BJ (cell line): ENCODE measurements at places on chromosomes 4 and X.
A peak's percentile ranks its signal among the peaks of the same experiment; 100 is the strongest.

- DNase-seq: no peak
Observed at GRCh38 chrX:70088751-70089150, 26.5 kb downstream of the OTUD6A start.

DNA sequence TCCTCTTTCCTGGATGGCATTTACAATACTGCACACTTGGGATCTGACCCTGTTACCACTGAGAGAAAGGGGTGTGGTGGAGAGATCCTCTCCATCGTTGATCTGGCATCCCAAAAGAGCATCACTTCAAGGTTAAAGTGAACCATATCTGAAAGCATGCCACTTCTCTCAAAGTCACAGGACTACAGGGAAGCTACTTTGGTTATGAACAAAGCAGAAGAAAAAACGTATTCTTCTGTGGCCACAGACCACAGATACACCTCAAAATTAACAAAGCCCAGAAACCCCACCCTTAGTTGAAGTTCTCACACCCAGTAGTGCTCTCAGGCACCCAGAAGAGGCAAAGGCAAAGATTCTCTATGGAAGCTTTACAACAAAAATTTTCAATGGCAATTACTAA, 108.3 kb downstream of the JADE1 start:
- no peak for DNase-seq

DNA sequence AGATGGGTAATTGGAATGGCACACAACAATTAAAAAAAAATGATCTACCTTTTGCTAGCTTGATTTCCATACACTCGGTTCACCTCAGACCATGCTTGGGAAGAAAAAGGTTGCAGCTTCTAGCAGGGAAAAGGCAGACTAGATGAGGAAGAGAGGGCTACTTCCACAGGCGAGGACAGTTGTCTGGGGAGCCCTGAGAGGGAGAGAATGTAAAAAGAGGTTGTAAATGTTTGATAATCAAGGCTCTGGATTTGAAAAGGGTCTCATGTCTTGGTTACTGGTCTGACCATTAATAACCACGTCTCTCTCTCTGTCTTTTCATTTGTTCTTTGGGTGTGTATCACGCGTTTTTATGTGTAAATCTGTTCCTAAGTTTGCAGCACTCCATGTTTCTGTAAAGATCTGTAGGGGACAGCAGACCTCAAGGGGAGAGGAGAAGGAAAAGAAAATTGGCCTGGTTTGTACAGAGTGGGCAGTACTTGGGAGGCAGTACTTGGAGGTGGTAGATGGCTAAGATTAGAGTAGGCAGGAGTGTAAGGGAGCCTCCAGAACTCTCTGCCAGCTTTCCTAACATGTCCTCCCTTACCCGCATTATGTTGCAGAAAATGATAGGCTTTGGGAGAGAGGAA, 750 bp downstream of the ARMCX5 start:
- no peak for DNase-seq

- DNase-seq: no peak
Observed at GRCh38 chrX:140507982-140508305, 3.1 kb upstream of the SOX3 start.

- DNase-seq: no peak
Observed at GRCh38 chr4:91116861-91117260, 989.7 kb downstream of the CCSER1 start.

- no peak for DNase-seq
Observed at GRCh38 chr4:103207673-103208072, 9.5 kb upstream of the CENPE start.

DNA sequence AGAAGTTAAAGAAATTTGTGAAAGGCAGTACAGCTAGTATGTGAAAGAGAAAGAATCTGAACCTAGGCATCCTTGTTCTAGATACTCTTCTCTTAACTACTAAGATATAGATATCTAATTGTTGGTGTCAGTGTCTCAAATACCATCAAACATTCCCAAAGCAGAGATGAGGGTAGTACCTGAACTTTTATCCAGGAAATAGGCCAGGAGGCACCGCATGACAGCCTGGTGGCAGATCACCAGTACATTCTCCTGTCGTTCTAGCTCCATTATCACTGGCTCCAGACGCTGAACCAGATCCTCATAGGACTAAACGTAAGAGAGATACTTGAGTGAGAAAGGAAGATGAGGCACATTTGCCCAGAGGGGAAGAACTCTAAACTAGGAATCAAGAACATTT, 16.8 kb downstream of the TRO start:
- DNase-seq: no peak

DNA sequence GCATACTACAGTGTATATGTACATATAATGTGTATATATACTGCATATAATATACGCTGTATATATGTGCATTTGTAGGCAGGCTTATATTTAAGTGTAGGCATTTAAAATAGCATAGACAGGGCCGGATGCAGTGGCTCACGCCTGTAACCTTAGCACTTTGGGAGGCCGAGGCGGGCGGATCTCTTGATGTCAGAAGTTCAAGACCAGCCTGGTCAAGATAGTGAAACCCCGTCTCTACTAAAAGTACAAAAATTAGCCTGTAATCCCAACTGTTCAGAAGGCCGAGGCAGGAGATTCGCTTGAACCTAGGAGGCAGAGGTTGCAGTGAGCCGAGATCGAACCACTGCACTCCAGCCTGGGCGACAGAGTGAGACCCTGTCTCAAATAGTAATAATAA, 78.4 kb downstream of the JAKMIP1 start:
- DNase-seq: no peak

GRCh38 chrX:153684467-153685155, 3.1 kb upstream of the SLC6A8 start:
- DNase-seq: no peak

GRCh38 chr4:76974150-76974549, 24.6 kb downstream of the SEPTIN11 start:
- no peak for DNase-seq

DNA sequence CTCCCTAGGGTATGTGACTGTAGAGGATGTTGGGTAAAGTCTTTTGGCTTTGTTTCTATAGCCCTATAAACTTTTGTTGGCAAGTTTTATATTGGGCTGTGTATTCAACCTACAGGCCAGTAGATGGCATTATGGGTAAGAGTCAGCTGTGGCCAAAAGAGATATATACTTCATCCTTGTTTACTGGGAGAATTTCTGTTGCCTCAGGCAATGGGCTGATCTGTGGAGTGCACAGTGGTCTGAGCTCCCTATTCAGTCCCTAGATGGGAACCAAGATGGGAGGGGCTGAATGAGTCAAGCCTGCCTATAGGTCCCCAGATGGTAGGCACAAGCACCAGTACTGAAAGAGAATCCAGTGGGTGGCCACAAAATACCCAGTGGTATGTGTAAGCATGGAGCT, 580.6 kb downstream of the EPHA5 start:
- no peak for DNase-seq

DNA sequence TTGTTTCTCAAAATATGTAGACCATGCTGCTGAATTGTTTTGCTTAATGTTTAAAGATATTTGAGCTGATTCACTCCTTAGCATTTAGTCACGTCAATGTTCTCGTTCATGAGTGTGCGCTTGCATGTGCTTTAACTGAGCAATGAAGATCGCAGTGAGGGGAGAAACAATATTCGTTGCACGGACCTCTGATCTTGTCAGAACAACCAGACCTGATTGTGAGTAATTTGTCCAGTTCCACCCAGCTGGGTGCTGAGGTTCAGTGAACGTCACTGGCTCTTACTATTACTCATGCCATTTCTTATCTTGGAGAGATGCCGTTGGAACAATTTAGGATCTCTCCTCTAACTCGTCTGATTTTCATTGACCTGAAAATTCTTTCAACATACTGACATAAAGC, 15.0 kb upstream of the PRKX start:
- DNase-seq: no peak

DNA sequence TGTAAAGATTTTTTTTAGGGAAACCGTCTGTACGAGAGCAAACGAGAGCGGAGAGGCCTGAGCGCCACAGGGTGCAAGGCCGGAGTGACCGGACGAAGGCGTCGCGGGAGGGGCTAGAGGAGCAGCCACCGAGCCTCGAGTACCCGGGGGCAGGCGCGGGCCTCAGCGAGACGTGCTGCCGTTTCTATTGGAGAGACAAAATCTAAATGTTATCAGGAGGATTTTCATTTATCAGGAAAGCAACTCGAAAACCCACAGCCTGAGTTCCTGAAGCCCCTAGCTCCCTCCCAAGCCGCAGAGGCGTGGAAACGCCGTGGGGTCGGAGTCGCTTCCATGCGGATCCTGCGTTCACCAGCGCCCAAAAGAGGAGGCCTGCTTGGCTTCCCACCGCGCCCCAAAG, 194.3 kb downstream of the MGST2 start:
- no peak for DNase-seq

GRCh38 chrX:11287505-11287904, 5.7 kb upstream of the AMELX start:
- DNase-seq: no peak

DNA sequence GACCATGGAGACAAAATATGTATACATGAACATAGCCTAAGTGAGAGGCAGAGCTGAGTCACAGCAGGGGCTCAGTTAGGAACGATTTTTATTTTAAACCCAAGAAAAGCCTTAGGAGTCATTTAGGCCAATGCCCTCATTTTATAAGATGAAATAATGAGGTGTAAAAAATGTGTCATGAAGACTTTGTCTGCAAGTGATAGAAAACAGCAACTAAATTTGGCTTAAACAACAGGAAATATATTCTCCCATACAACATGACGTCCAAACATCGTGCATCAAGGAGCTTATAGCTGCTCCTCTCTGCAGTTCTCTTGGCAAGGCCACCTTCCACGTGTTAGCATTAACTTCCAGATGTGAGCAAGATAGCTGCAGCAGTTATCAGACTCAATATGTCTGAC, 16.8 kb downstream of the SCFD2 start:
- DNase-seq: no peak

- DNase-seq: no peak
Observed at GRCh38 chrX:77293331-77293995, 153.7 kb upstream of the FGF16 start.

DNA sequence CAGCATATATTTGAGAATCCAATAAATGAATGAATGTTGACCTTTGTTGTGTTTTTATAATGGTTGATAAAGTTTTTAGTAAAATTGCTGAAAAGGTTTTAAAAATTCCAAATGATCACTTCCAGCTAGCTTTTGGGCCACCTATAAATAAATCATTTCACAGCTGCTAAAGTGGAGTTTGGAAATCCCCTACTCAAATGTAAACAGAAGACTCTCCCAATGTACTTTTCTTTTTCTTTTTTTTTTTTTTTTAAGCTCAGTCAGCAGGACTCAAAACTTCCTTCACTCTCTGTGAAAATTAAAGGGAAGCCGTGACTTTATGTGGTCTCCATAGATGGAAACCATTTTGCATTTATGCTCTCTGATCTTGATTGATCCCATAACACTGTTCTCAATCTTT, 45.2 kb downstream of the CXCL13 start:
- no peak for DNase-seq

DNA sequence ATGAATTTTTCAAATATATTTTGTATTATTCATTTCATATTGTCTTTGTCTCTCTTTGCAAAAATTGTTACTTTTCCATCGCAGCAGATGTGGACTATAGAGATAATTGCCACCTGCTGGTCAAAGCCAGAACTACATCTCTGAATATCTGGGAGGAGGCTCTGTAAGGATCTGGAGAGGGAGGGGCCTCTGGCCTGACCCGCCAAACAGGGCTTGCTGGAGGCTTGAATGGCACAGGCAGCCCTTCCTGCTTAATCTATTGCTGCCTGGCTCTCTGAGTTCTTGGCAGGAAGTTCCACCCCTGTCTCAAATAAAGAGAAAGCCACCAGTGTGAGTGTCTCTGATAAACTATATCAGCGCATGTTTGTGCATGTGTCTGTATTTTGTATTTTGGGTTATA, 132.4 kb downstream of the ZMAT1 start:
- peak; percentile 14 for DNase-seq

DNA sequence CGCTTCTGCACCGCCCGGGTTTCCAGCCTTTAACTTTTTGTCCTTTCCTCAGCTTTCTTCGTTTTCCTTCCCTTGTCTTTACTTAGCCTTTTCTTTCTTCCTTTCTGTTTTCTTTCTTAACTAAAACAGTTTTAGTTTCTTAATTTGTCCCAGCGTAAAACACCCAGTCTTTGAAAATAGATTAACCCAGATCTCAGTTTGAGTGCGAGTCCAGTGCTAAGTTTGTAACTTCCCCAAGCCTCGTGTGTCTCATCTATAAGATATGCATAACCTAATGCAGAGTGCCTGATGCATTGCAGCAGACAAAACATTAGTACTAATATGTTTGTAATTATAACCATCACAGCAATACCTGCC, 460 bp upstream of the GEMIN8 start:
- no peak for DNase-seq
